ENCODE measurements at places on chromosomes 3 and 15.

GRCh38 chr15:61080221-61081026 is 148.7 kb downstream of the RORA start:
- DNase-seq = no peak

DNA sequence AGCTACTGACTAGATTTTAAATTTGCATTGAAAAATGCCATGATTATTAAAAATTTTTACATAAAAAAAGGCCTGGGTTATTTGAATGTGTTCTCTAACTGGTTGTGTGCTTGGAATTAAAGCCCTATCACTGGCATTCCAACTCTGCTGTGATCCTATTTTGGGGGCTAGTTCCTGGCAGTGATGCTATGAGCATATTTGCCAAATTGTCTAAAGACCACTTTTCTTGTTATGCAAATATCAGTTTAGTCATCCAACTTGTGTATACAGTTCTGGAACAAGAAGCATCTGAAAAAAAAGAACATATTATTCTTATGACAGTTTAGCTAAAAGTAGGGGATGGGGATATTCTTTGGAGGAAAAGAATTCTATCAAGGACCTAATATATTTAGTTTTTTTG is 243.4 kb upstream of the ZNF717 start:
- no peak for DNase-seq

DNA sequence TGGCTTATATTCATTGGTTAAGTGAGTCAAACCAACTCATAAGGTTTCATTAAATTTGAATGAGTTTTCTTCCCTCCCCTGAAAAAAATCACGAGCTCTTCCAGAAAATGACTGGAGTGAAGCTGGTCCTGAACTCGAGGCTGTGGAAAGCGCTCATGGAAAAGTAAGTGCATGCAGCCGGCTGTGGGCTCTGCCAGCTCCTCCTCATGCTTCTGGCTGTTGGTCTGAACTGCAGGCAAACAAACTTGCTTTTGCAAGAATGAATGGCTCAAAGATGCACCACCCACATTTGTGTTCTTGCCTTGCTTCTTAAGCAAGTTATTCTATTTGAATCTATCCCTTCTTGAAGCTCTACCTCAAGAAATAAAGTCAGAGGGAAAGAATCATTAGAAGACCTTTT is 6.2 kb downstream of the ETV5 start:
- no peak for DNase-seq

DNA sequence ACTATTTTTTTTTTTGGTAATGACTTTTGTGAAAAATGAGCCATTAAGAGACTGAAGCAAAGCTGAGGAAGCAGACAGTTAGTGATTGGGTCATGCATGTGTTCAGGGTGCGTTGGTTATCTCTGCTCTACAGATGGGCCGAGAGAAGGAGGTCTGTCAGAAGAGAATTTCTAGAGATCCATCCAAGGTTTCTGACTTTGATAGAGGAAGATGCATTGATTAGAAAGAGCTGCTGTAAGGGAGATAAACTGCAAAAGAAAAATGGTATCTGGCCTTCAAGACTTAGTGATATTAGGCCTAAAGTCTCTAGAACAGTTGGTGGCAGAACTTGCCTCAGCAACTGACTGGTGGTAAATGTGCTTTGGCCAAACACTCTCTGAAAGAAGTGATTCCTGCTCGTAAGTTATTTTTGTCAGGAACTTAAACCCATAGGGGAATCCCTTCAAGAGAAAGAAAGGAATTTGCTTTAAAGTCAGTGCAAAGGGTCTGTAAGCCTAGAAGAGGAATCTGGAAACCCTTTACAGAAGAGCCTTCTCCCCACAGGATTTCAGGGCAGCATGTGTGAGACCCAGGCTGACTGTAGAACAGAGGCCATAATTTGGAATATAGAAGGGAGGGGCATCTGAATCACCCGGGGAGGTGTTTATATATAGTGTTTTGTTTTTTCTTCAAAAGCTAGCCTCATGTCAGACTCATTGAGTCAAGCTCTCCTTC is 67.8 kb downstream of the OPA1 start:
- no peak for DNase-seq

GRCh38 chr3:134376385-134376765 is 2.1 kb upstream of the AMOTL2 start:
- no peak for DNase-seq

GRCh38 chr15:70512772-70513362 is 250.5 kb downstream of the UACA start:
- no peak for DNase-seq

GRCh38 chr15:45083223-45083622 is 30.7 kb downstream of the DUOX2 start:
- no peak for DNase-seq

DNA sequence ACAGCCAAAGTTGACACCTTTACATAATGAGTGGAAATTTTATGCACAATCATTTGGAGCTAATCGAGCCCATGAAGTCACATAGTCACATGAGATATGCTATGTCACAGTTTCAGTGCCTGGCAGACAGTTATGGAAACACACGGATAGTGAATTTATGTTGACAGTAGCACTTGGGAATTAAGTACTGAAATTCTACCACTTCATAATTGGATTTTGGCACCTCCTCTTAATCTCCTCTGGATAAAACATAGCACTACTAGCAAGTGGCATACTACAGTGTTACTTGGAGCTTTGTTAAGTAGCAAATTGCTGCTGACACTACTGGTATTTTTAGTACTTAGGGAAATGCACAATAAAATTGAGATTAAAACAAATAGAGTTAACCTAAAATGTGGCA is 1679.4 kb downstream of the OTOL1 start:
- DNase-seq = no peak

GRCh38 chr3:55471522-55472280 is 15.4 kb downstream of the WNT5A start:
- DNase-seq = no peak

DNA sequence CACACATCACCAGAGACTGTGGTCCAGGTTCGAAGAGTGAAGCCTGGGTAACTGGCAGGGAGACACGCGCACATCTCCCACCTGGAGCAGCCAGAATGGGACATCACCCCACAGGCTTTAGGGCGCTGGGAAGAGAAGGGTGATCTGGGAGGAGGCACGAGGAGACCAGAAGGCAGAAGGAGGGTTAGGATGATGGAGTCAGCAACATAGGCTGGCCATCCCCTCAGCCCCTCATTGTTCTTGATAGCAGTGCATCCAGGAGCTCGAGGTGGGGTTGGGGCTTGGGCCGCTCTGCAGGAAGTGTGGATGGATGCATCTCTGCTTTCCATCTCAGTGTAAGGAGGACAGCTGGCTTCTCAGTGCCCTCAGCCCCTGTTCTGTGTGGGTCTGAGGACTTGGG is 15.2 kb downstream of the PLA2G4F start:
- DNase-seq = no peak

- no peak for DNase-seq
Observed at GRCh38 chr15:33808720-33809457, 159.4 kb upstream of the CHRM5 start.

GRCh38 chr3:3800685-3801493 is 1.7 kb downstream of the LRRN1 start:
- DNase-seq = no peak

DNA sequence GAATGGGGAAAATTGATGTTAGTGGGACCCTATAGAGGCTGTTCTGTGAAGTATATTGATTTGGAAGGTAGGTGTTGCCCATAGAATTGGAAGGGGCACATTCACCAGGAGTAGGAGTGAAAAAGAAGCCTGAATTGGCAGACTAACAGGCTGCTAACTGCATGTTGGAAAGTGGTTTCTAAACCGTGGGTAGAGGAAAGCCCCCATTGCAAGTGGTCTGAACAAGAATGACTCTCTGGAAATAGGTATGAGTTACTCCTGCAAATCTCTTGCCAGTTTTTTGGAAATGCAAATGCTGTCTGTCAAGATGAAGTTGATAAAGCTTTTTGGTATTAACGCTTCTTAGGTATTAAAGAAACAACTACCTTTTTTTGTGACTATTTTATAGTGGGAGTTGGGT is 3.5 kb downstream of the UBE2E1 start:
- DNase-seq = no peak

- DNase-seq = no peak
Observed at GRCh38 chr15:71635735-71636134, 174.6 kb upstream of the NR2E3 start.

GRCh38 chr3:89300526-89300925 is 193.1 kb downstream of the EPHA3 start:
- no peak for DNase-seq

- DNase-seq = no peak
Observed at GRCh38 chr3:127320529-127321121, 32.8 kb upstream of the PRR20G start.

DNA sequence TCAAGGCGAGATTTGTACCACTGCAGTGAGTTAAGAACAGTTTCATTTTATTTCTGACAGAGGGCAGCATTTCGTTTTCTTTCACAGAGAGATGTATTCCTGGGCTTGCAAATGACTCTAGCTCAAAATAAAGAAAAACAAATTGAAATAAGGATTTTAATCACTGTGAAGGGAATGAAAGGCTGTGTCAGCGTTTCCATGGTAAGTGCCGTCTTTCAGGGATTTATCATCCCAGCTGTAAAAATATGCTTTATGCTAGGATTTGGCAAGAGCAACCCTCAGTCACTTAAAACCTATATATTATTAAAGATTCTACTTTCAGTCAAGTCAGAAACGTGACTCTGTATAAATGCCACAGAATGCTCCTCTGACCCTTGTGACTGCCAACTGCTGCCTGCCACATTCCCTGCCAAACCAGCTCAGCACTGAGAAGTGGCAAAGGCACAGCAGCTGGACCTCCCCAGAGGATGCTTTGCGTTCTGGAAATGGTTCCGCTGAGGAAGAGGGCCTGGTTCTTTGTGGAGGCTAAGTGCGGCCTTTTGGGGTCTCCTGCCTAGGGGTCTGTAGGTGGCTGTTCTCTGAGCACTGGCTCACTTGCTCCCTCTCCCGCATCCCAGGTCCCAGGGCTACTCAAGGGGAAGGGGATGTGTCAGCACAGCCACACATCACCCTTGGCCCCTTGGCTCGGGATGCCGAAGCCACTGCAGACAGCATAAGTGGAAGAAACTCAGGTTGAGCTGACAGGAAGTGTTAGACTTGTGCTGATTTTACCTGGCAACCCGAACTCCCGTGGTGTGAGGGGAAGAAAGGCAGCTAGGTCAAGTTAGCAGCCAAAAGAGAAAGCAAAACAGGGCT is 56.6 kb upstream of the POMGNT2 start:
- no peak for DNase-seq
